LoVo (cell line): ENCODE measurements at places on chromosomes 3 and 15.

- DNase-seq, result no peak
Observed at GRCh38 chr3:119343719-119344118, 49.5 kb downstream of the ARHGAP31 start.

- no peak for DNase-seq
Observed at GRCh38 chr3:195009616-195010015, 261.3 kb downstream of the XXYLT1 start.

DNA sequence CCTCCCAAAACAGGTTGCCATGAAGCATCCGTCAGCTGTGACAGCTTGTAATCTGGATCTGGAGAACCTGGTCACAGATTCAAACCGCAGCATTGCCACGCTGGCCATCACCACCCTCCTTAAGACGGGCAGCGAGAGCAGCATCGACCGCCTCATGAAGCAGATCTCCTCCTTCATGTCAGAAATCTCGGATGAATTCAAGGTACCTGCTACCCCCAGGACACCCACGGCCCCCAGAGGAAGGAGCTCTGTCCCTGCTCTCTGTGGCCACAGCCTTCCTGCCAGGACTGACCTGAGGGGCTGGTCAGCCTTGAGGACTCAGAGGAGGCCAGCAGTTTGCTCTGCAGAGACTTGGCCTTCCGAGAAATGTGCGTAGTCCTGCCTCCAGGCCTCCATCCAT, 11.2 kb downstream of the COPG1 start:
- no peak for DNase-seq

- no peak for DNase-seq
Observed at GRCh38 chr3:184175981-184176376, 1.3 kb downstream of the AP2M1 start.

DNA sequence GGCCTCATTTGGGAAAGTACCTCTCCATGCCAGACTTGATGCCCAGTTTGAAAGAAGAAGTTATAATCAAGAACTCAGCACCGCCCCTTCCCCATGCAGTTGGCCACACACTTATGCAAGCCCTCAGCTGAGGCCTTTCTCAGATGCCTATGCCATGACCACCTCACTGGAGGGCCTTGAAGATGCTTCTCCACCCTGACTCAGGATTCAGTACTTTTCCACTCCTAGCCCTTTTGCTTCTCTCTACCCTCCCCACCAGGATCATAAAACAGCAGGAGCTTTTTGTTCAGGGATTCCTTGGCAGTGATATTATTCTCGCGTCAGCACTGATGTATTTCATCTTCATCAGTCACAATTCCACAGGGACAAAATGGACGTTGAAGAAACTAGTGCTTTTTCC, 313.5 kb downstream of the PYDC2 start:
- peak; percentile 69 for DNase-seq

DNA sequence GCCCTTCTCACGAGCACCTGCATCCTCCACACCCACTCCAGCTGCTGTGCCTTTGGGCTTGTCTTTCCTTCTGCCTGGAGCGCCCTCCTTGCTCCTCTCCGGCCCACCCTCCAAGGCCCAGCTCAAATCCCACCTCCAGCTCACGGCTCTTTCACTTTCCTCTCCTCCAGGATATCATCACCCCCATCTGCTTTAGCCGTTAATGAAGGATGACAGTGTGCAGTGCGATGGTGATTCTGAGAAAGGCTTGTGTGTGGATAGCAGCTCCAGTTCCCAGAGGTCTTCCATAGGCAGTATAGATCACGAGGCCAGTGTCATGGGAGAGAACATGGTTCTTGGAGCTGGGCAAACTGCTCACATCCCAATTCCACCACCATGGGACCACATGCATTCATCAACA, 237.4 kb downstream of the TLE3 start:
- no peak for DNase-seq

- no peak for DNase-seq
Observed at GRCh38 chr3:189748046-189748445, 116.9 kb downstream of the TP63 start.

DNA sequence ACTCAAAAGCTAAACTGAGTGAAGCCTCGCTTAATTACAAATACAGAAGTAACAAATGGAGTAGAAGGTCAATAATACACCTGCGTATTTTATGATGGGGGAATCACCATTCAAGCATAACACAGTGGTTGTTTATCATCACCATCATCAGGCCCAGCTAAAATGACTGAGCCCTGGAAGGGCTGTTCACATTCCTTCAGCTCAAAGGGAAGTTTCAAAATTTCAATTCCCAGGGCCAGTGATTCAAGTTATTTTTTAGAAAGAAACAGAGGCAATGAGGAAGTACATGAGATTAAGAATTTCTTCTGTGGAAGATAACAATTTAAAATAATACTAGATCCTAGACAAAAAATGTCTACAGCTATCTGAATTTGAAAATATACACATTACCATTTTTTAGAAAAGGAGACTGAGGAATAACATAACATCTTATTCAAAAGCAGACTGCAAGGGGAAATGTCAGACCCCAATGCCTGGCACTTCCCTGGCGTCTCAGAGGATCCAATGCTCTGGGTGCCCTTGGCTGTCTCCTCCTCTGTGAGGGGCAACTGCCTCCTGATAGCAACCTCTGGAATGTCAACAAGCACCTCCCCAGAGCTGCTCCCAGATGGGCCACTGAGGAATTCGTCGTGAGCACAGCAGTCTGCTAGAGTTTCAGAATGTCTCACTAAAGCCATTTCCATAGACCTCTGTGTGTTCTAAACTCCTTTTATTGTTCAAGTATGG, 22.8 kb downstream of the EHD4 start:
- no peak for DNase-seq

DNA sequence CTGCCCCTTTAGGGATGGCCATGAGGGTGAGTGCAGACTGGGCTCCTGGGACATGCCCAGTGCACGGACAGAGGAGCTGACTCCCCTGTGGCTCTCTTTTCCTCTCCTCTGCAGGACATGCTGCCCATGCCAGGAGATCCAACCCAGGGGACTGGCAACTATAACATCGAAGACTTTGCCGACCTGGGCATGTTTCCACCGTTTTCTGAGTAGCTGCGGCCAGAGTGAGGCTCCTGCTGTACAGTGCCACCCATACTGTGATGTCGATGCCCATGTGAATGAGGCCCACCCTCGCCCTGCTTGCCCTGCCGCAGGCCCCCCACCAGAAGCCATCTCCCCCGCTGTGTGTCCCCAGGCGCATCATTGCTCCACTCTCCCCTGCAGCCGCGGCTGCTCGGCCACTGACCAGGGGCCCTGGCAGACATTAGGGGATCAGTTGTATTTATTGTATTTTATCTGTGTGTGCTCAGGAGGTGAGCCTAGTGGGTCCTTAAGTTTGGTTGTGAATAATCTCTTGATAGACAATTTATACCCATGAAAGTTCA, 101.6 kb upstream of the ABHD17C start:
- no peak for DNase-seq

DNA sequence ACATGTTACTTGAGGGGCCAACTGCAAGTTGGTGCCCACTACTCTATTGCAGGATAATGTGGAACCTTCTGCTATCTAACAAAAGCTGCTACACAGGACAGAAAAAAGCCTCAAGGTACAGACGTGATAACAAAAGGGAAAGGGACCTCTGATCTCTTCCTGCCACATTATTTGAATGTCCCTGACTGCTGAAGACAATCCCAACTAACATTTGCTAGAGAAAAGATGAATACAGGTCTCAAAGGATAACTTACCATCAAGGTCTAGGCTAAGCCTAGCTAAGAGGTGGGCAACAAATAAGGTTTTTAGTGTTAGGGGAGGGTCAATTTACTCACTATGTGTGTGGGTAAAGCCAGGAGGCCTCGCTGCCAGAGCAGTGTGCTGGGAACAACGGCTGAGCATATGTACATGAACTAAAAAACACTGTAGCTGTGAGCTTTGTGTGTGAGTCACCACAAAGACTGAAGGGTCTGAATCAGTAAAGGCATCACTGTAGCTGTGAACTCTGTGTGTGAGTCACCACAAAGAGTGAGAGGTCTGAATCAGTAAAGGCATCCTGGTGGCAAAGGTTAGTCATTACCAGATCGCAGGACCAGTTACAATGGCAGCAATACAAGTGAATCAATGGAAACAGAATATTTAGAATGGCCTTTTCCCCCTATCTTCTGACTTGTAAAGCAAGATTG, 111.7 kb downstream of the LMLN start:
- peak; percentile 61 for DNase-seq

- DNase-seq, result no peak
Observed at GRCh38 chr3:185250247-185250646, 3.6 kb downstream of the EHHADH start.

DNA sequence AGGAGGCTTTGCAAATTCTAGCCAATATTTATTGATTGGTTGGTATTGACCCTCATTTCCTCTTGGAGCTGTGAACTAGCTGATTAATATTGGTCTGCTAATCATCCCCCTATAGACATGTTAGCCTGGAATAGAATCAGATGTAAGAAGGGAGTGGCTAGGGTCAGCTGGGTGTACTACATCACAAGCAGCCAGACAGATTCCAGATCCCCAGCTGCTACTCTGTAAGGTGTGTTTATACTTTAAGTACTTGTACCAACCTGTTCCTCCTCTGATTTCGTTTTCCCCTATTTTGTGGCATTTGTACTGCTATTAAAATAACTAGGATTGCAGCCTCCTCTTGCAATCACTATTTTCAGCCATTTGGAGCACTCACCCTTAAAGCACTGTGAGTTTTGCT, 49.9 kb downstream of the PARP15 start:
- DNase-seq, result no peak

GRCh38 chr3:61848885-61849284, 287.5 kb downstream of the PTPRG start:
- DNase-seq, result no peak

GRCh38 chr3:164230385-164231094, 847.8 kb downstream of the SI start:
- DNase-seq, result no peak

GRCh38 chr3:195135917-195136316, 135.0 kb downstream of the XXYLT1 start:
- DNase-seq, result no peak

DNA sequence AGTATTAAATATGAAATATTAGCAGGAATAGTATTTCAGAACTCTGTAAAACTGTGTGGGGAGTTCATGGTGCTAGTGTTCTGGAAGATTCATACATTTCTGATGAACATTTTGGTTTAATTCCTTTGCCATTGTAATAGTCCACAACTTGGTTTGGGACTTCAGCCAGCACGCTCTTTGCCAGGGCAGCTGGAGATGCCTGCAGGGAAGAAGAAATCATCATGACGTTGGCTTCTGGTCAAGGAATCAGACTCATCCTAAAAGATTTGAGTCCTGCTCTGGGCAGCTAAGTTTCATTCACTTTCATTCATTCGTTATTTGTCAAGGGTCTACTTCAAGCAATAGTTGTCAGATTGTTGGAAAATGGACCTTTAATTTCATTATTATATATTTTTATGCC, 32.4 kb upstream of the MRPL3 start:
- DNase-seq, result no peak

DNA sequence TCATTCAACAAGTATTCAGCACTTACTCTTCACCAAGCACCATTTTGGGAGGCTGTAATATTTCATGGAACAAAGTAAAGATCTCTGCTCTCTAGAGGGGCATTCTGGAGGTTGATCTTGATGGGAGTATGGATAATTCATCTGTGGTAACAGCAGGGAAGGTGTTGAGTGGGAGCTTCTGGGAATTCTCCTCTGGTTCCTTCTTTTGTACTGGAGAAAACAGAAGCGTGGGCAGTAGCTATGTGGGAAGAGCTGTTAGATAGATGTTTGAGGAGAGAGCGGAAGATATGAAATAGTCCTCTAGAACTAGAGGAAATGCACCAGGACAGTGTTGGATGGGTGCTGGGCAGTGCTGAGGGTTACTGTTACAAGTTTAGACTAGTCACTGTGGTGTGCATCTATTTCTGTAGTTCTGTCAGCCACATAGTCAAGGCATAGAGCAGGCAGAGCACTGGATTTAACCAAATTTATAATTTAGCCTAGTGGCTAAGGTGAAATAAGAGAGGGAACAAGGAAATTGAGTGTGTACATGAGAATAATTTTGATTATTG, 9.6 kb downstream of the NMD3 start:
- DNase-seq, result no peak

DNA sequence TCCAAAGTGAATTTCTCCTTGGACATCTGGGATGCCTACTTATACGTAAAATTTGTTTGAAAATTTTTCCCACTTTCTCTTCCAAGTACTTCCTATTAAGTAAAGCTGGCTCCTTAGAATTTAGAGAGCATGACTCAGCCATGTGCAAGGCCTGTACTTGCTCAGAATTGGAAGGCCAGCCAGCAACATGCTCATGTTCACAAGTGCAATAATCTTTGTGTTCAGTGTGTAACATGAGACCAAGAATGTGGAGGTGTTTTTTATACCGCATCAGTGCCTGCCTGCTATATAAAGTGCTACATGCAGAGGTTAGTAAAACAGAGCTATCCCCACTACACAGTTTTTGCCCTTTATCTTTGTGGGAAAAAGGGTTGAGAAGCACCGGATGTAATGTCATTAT, 151.9 kb upstream of the FEZF2 start:
- no peak for DNase-seq

DNA sequence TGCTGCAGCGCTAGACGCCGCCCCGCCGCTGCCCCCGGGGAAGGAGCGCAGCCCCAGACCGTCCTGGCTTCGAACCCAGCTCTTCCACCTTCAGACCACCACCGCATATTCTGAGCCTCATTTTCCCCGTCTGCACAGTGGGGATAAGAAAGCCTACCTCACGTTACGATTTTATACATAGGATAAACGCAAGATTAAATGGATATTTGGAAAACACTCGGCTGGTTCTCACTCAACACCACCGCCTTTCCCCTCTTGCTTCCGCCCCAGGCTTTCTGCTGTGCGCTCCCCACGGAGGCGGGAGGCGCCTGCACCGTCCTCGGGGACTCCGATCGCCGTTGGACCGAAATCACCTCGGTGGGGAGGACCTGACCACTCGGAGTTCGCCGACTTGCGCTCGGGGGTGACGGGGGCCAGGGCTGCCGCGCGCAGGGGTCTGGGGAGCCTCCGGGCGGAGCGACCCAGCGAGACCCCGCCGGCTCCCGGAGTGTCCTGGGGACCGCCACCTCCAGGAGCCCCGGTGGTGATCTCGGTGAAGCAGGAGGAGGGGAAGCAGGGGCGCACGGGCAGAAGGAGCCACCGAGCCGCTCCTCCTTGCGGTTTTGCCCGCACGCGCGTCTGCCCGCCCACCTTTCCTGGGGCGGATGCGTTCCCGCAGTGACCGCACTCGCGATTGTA, 4.0 kb downstream of the FBXL22 start:
- peak; percentile 45 for DNase-seq

GRCh38 chr3:178329936-178330335, 206.3 kb upstream of the KCNMB2 start:
- DNase-seq, result no peak

DNA sequence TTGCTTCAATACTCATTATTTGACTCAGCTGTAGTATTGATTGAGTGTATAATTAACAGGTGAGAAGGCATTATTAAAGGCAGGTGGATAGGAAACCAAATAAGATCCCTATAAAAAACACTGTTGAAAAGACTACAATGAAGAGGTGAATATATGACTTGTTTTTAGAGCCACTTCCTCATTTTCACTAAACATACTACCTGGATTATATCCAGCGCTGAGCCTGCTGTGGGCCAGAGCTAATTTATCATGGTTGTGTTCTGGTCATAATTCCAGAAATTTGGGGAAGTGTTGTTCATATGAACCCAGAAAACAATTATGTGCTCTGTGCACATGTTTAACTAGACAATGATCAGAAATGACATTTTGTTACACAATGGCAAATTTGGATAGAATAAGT, 235.3 kb upstream of the MME start:
- DNase-seq, result no peak

- no peak for DNase-seq
Observed at GRCh38 chr15:64522226-64522823, 61.9 kb downstream of the ZNF609 start.
